ENCODE measurements at places on chromosomes 12 and 14.

DNA sequence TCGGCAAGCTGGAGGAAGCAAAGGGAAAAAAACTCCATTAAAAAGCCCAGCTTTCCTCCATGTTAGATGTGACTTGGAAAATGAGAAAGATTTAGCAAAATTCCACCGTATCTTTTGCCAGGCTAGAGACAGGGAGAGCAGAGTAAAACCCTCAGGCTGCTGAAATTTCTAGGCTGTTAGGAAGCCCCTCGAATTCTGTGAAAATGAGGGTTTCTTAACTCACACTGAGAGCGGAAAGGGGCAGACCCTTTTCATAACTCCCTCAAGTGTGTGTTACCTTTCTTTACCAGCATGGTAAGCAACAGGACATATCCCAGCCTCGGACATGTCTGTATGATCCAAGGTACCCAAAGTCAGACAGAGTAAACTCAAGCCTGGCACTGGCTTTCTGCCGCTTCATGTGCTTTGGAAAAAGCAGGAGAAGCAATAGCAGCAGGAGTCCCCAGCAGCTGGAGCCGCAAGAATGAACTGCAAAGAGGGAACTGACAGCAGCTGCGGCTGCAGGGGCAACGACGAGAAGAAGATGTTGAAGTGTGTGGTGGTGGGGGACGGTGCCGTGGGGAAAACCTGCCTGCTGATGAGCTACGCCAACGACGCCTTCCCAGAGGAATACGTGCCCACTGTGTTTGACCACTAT lies at the start of gene RHOJ:
Gene RHOJ (plus strand): TSS at position 37 of the 637 bp plus-strand sequence. CDS start 427 bp downstream, at position 464.
- DNase-seq, result no peak

GRCh38 chr12:122148657-122149056 lies 25.4 kb downstream of the IL31 start:
- no peak for DNase-seq

GRCh38 chr14:35339761-35340406 lies 47.7 kb downstream of the PSMA6 start:
- no peak for DNase-seq

- DNase-seq, result no peak
Observed at GRCh38 chr14:69226736-69227135, 33.2 kb upstream of the GALNT16 start.

- DNase-seq, result no peak
Observed at GRCh38 chr14:30799933-30800332, 74.4 kb upstream of the COCH start.

DNA sequence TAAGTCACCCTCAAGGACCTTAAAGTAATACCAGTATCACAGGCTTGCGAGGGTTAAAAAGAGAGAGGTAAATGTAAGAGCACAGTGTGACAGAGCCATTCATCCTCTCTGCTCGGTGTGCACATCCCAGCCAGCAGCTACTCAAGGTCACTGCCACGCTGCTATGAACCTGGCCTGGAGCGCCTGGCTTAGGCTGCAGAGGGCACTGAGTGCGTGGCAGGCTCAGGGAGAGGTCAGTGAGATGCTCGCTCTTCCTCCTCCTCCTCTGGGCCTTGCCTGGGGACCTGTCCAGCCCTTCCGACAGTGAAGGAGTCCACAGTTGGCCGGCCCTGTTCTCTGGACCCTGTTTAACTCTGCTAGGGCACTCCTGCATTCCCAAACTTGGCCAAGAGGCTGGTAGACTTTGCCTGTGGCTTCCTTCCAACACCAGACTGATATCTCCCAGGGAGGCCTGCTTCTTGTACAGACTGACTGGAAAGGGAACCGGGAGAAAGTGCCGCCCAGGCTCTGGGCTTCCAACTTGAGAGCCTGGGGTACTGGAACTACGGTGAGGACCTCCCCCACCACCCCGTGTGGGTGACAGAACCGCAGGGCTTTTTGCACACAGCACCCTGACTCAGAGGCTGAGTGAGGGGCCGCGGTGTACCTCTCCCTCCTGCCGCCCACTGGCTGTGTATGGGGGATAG lies 62.6 kb upstream of the CORO1C start:
- DNase-seq, result no peak

DNA sequence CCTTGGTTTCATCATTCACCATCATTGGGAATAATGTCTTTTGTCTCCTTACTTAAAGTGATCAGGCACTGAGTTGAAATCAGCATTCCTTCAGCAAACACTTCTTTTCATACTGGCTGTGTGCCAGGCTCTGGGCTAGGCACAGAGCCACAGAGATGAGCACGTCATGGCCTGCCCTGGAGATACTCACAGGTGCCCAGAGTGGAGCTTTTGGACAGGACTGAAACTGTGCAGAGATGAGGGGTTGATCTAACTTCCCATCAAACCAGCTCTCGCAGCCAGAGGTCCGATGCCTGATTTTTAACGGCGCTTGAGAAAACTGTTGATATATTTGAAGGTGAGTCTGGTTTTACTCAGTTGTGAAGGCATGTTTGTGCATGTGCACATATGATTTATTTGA lies 43.1 kb downstream of the CACNA1C start:
- no peak for DNase-seq

DNA sequence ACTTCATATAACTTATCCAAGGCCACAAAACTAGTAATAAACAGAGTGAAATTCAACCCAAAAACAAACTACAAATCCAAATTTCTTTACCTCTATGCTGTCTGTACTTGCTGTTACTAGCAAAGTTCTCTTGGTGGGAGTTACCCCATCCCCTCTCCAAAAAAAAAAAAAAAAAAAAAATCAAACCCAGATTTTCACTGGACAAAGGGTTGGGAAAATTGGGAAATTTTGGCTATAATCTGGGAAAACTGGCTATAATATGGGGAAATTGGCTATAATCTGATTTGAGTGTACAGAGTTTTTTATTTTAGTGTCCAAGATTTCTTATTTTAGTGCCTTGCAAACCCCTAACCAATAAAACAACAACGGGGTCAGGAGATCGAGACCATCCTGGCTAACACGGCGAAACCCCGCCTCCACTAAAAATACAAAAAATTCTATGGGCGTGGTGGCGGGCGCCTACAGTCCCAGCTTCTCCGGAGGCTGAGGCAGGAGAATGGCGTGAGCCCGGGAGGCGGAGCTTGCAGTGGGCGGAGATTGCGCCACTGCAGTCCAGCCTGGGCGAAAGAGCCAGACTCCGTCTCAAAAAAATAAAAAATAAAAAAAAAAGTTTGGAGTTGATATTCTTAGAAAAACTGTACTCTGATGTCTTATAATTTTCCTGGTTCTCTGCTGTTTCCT lies 148.4 kb downstream of the CHST11 start:
- DNase-seq, result no peak

- DNase-seq, result no peak
Observed at GRCh38 chr14:23056145-23056955, 970 bp downstream of the CDH24 start.

DNA sequence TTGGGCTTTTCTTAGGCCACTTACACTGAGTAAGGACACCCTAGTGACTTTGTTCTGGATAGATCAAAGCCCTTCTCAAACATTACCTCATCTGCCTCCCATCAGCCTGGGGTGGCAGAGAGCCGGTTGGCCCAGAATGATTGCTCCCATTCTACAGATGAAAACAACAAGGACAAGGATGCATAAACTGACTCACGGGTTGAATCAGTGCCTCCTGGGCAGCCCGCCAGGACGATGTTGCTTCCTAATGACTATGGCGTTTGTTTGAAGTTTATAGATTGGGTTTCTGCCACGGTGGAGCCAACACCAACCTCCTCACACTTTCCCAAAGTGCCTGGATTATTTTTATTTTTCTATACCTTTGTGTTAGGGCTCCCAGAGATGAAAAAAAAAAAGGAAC lies 3.6 kb upstream of the VRK1 start:
- no peak for DNase-seq

DNA sequence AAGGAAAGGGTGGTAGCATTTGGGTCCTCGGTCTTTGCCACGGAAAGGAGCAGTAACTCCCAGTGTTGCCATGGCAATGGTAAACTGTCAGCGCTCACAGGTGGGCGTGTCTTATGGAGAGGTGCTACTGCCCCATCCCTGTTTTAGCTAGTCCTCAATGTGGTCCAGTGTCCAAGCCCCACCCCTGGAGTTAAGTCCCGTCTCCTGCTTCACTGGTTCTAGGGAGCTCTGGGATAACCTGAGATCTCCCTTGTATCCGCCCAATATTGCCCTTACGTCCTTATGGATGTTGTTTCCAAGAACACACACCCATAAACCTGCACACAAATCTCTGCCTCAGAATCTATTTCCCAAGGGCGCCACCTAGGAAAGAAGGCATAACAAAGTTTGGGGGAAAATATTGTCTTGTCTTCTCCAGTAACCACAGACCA lies 64.2 kb downstream of the SPRING1 start:
- no peak for DNase-seq

DNA sequence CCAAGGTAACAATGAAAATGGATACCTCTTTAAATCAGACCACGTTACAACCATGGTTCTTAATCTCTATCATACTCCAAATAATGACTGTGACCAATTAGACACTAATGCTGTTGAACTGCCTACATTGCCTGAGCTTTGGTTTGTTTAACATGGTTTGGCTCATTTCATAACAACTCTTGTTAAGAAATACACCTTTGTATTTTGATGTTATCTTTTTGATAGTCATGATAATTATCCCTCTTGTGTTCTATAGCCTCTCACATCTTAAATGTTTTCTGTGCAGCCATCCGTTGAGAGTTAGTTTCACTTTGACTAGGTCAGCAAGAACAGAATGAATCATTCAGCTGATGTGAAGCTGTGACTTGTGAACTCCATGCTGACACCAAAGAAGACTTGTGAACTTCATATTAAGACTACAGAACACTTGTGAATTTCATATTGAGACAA lies 75.5 kb upstream of the RERGL start:
- DNase-seq, result peak; percentile 56

GRCh38 chr14:93683226-93683625 lies 105.1 kb downstream of the PRIMA1 start:
- DNase-seq, result no peak

DNA sequence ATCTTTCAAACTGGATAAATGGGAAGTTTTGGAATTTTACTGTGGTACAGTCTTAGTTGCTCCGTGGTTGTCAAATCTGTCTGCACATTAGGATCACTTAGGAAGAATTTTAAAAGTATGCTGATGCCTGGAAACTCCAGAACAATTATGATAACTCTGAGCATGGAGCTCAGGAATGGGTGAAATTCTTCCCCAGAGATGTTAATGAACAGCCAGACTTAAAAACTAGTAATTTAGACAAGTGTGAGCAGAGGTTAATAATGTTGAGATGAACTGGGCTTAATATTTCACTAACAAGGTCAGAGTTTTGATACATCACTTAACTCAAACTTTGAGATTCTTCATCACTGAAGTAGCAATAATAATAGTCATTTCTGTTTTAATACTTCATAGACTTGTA lies 94.5 kb downstream of the NTS start:
- no peak for DNase-seq
